HepG2 (cell line): ENCODE measurements at places on chromosomes 7 and 10.
A peak's percentile ranks its signal among the peaks of the same experiment; 100 is the strongest.

GRCh38 chr10:22228167-22228938 is 10.5 kb upstream of the EBLN1 start:
- DNase-seq: no peak

- DNase-seq: no peak
Observed at GRCh38 chr7:32680259-32681173, 185.2 kb downstream of the AVL9 start.

GRCh38 chr7:50539725-50540124 is 25.5 kb downstream of the DDC start:
- no peak for DNase-seq

GRCh38 chr10:52999258-52999657 is 226.7 kb upstream of the MBL2 start:
- no peak for DNase-seq

DNA sequence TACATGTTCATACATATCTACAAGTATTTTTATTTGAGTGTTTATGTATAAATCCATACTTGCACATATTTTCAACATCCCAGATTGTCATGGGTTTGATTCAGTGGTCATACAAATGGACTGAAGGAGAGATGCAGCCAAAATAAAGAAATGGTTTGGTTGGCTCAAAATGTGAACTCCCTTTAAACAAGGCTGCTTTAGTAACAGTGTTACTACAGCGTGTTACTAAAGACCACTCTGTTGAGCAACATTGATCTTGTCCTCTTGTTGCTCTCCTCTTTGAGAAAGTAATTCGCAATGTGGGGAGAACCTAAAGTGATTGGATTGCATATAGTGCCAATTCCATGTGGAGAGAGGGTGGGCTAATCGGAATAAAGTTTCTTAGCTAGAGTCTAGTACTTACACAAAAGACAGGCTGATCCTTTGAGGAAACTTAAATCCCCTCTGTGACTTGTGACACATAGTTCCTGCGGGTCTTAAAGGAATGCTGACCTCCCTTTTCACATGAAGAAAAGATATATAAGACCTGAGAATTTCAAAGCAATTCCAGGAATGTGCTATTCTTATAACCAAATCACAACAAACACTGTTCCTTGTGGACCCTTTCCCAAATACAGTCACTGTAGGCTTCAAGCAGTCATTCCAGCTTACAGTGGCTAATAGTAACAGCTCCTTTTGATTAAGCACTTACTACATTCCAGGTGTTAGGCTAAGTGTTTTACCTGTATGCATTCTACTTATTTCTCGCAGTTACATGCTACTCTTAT is 144.3 kb downstream of the FZD1 start:
- DNase-seq: no peak

DNA sequence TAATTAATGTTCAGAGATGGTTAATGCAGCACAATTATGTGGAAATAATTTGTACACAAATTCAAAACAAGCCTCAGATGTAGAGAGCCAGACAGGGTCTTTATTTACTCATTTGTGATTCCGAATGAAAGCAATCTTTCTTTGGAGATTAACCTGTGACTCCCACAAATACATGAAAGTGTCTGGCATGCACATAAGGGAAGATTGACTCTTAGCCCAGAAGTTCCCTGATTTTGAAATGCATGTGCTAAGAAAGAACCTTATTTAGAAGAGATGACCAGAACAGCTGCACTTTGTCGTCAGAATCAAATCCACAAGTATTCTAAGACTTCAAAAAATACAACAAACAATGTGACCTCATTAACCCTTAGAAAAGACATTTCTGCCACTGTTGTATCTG is 45.1 kb downstream of the RNLS start:
- no peak for DNase-seq

DNA sequence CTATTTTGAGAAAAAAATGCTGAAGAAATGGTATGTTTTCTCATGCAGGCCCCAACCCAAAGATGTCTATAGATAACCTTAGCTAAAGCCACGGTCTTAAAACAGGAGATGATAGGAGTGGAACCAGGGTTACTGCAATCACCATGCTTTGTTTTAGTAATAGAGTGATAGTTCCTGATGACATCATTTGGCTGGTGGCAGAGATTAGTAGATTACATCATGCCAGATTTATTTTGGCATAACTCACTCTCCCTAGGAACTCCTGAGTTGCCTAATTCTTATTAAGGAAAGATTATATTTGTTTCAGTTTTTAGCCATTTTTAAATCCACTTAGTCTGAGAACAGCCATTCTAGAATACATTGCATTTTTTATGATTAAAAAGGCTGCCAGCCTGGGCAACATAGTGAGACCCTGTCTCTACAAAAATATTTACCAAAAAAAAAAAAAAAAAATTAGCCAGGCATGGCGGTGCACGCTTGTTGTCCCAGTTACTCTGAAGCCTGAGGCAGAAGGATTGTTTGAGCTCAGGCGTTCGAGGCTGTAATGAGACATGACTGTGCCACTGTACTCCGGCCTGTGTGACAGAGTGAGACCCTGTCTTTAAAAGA is 17.8 kb downstream of the ENO4 start:
- DNase-seq: no peak

DNA sequence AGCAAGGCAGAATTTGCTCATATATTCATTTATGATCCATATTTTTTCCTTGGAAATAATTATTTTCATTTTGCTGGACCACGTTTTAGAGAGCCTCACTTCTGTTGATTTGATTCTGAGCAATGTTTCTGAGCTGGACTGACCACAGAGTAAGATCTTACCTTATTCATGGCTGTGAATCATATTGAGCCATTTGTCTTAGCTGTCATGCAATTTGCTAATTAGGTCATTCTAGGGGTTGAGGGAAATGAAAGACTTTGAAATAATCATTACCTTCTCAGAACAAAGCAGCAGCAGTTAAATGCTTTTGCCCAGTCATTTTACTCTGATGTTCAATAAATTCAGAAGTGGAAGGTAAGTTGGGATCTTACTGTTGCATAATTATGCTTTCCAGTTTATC is 251.4 kb downstream of the SDK1 start:
- no peak for DNase-seq

- DNase-seq: no peak
Observed at GRCh38 chr7:44969701-44970522, 8.9 kb downstream of the MYO1G start.

DNA sequence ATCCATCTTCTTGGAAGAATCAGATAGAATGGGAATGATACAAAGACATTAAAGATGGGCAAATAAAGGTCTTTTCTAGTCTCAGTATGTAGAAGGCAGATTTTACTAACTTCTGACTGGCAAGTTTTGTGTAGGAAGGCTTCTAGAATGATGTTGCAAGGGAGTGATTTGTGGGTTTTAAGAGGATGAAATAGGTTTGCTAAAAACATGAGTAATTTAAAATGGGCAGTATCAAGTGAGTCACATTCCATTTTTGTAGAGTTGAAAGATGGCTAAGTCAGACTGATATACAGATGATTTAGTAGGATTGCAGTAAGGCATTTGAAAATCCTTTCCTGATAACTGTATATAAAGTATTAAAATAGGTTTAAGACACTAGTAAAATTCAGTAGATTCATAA is 777.4 kb downstream of the SORCS1 start:
- no peak for DNase-seq

GRCh38 chr7:101226721-101227120 is 8.8 kb downstream of the ZNHIT1 start:
- DNase-seq: no peak

- no peak for DNase-seq
Observed at GRCh38 chr10:47353351-47353750, 5.2 kb downstream of the RBP3 start.

DNA sequence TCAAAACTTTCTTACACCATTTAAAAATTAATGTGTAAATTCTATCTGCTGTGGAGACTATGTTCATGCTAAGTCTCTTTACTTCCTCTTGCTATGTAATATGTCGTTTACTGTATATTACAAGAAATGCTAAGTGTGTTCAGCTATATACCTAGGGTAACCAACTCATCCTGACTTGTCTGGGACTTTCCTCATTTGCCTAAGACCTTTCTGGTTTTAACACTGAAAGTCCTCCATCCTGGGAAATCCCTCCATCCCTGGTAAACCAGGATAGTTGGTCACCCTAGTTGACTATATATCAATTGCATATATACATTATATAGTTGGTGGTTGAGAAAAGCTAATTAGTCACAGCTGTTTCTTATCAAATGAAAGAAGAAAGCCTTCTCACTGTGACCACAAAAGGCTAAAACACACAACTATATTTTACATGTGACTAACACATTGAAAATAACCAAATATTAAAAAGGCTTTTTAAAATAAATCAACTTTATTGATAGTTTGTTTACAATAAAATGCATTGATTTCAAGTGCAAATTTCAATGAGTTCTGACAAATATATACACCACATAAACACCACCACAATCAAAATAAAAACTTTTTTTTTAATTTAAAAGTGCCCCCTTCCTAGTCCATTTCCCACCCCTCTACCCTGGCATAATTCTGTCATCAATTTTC is 167.7 kb upstream of the INHBA start:
- DNase-seq: no peak

- DNase-seq: no peak
Observed at GRCh38 chr10:97454330-97455036, 8.5 kb downstream of the ZDHHC16 start.

GRCh38 chr7:130918129-130919052 is 184.4 kb upstream of the KLF14 start:
- no peak for DNase-seq

DNA sequence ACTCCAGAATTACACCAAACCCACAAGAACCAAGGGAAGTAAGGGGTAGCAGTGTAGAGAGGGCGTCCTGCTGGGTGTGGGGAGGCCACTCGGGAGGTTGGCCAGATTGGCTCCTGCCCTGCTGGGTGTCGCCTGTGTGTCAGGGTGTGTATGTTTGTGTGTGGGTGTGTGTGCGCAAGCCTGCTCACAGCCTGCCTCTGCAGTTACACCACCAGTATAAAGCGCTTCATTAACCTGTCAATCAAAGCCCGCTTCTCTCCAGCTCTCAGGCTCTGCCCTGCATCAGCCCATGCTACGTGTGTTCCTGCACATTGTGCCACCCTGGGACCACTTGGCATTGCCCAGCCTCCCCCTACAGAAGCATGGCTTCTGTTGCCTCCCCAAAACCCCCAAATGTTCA is 83.3 kb upstream of the PAX2 start:
- DNase-seq: no peak

DNA sequence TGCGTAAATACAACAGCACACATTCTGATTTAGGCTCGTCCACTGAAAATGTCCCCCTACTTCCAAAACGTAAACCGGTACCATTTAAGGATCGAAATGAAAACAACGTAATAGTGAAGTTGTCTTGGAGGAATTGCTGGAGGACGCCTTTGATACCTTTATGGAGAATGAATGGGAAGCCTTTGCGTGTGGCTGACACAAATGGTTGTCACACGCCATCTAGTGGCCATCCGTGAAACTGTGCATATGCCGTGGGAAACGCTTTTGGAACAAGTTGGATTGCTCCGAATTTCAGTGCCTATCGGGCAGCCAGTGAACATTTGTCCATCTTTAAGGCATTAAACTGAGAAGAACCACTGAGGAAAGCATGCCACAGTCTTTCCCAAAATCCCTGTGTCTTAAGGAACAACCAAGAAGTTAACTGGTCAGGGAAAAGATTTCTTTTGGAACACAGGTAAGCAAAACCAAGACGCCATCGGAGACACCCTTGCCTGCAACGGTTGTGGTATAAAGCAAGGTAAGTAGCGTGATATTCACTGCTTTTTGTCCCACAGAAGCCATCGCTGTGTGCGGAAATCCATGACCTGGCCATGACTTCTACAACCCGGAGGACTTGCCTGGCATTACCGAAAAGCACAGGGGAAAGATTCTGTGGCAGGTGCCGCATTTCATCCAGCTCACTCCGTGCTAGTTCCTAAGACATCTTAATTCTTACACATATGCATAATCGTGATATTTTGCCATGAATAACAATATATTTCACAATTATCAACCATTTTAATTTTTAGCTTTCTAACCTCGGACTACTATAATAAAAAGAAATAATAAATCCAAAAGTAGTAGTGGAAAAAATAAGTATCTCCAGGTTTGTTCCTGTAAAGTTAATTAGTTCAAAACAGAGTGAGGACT is 100.6 kb downstream of the FAM204A start:
- DNase-seq: peak; percentile 61

DNA sequence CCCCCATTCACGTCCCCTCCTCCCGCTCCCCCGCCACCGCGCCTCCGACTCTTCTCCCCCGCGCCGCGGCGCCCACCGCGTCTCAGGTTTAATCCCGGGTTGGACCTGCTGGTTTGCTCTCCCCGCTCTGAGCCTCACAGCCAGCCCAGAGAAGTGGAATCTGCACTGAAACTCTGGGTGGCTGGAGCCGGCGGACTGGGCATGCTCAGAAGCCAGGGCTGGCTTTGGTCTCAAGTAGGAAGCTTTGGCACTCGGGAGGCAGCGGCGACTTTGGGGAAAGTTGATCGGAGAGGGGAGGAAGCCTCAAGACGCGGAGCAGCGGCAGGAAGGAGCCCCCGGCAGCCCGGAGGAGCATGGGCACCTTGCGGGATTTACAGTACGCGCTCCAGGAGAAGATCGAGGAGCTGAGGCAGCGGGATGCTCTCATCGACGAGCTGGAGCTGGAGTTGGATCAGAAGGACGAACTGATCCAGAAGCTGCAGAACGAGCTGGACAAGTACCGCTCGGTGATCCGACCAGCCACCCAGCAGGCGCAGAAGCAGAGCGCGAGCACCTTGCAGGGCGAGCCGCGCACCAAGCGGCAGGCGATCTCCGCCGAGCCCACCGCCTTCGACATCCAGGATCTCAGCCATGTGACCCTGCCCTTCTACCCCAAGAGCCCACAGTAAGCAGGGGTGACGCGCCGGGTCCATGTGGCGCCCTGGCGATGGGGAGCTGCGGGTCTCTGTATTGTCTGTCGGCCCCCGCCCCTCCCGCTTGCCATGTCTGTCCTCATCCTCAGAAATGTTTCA is at the start of gene PRKG1:
Gene PRKG1 (plus strand): TSS at position 250 of the 791 bp plus-strand sequence.
- peak; percentile 5 for DNase-seq

GRCh38 chr7:9863545-9863944 is 1110.1 kb upstream of the PHF14 start:
- no peak for DNase-seq

- no peak for DNase-seq
Observed at GRCh38 chr10:110791541-110792073, 80.1 kb upstream of the PDCD4 start.

- no peak for DNase-seq
Observed at GRCh38 chr10:32047881-32048280, 8.3 kb downstream of the KIF5B start.

GRCh38 chr7:9608560-9608959 is 1175.2 kb downstream of the NXPH1 start:
- no peak for DNase-seq

DNA sequence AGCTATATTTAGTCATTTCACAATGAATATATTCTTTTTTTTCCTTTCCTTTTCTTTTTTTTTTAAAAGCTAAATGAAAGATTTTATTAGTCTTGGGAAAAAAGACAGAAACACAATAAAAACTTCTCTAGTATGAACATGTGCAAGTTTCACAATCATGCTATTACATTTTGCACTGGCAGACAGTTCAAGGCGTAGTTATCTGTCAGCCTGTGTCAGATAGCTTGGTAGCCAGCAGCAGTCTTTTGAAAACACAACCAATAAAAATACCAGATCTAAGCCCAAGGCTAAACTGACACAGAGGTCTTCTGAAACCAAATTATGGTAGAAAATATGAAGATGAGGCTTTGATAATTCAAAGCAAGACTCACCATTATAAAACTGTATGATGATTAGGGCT is 205.8 kb upstream of the TEX47 start:
- DNase-seq: no peak
